T-helper 17 cell (primary cell): ENCODE measurements at places on chromosomes 6 and 20. TPM values are rescaled to one million over a fixed set of nuclear protein-coding genes. Genes with fewer than 3 reads are reported as not detected.

GRCh38 chr6:20028143-20028542 lies 184.1 kb downstream of the MBOAT1 start:
- peaks cover 47% of the 10 kb centered on the region for H3K27me3 ChIP-seq
- H3K27ac ChIP-seq = no peak overlapping the region
- peaks cover 3% of the 10 kb centered on the region for H3K36me3 ChIP-seq
- peaks cover 7% of the 10 kb centered on the region for H3K4me1 ChIP-seq

- no peaks in the 10 kb centered on the region for H3K27me3 ChIP-seq
- no peak overlapping the region for H3K4me3 ChIP-seq
- no peak for DNase-seq
- no peaks in the 10 kb centered on the region for H3K4me1 ChIP-seq
- no peaks in the 10 kb centered on the region for H3K36me3 ChIP-seq
Observed at GRCh38 chr20:42366626-42367025, 748.4 kb upstream of the CHD6 start.

- no peaks in the 10 kb centered on the region for H3K4me1 ChIP-seq
- H3K27ac ChIP-seq = no peak overlapping the region
- peaks cover 17% of the 10 kb centered on the region for H3K27me3 ChIP-seq
- no peaks in the 10 kb centered on the region for H3K36me3 ChIP-seq
- DNase-seq = no peak
Observed at GRCh38 chr6:98724537-98724936, 109.8 kb upstream of the POU3F2 start.

DNA sequence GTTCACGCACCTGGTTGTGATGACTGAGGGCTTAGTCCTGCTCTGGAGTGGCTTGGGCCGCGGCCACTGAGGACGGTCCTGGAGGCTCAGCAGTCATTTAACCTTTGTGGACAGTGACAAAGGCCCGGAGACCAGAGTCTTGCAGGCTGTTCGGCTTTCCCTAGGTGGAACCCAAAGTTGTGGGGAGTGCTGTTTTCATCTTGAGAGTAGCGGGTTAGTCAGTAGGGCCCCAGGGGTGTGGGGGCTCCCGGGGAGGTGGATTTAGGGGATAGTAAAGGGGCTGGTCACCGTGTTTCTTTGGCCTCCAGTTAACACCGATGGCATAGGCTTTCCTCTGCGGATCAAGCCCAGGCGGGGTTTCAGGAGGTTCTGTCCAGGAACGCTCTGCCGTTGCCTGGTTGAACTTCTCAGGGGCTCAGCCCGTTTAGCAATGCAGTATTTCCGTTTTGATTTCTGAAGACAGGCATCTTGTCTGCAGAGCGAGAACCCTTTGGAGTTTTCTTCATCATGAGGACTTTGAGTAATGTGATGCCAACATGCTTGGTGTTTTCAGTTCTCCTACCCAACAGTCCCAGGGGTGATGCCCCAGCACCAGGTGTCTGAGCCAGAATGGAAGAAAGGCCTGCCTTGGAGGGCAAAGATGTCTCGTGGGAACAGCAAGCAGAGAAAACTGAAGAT lies 31.8 kb downstream of the ZNF831 start:
- no peaks in the 10 kb centered on the region for H3K27me3 ChIP-seq
- no peak for DNase-seq
- H3K27ac ChIP-seq = peak overlapping the region; percentile 88

- peak overlapping the region; percentile 96 for H3K27ac ChIP-seq
- H3K4me3 ChIP-seq = peak overlapping the region; percentile 96
- no peaks in the 10 kb centered on the region for H3K27me3 ChIP-seq
- H3K4me1 ChIP-seq = peaks cover 39% of the 10 kb centered on the region
Observed at GRCh38 chr20:5000263-5001173, 792 bp downstream of the SLC23A2 start.

DNA sequence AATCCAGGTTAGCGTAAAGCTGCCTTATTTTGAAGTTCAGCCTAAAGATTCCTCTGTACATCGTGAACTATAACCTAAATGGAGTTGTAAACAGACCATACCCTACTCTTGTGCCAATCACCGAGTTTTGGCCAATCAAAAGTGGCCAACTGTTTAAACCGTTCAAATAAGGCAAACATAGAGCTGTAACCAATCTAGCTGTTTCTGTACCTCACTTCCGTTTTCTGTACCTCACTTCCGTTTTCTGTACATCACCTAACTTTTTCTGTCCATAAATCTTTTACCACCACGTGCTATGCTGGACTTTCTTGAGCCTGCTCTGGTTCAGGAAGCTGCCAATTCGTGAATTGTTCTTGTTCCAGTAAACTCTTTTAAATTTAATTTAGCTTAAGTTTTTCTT lies 39.7 kb downstream of the LBP start:
- H3K4me3 ChIP-seq = no peak overlapping the region
- H3K27me3 ChIP-seq = peaks cover 49% of the 10 kb centered on the region
- H3K4me1 ChIP-seq = no peaks in the 10 kb centered on the region
- H3K36me3 ChIP-seq = no peaks in the 10 kb centered on the region
- no peak overlapping the region for H3K27ac ChIP-seq

GRCh38 chr6:155141512-155141911 lies 122.3 kb upstream of the CLDN20 start:
- H3K36me3 ChIP-seq = no peaks in the 10 kb centered on the region
- H3K4me1 ChIP-seq = peaks cover 17% of the 10 kb centered on the region
- H3K4me3 ChIP-seq = no peak overlapping the region
- no peak for DNase-seq

The BACH2 gene
- 69.9 TPM for total RNA-seq

The LY6G5C gene
- total RNA-seq = 4.6 TPM

The TENT5A gene
- 6.2 TPM for total RNA-seq

The KCNK5 gene
- total RNA-seq = 0.78 TPM

The VWA7 gene
- 2.8 TPM for total RNA-seq
